GM12878 (cell line): ENCODE measurements at places on chromosomes 13 and 19.

- H3K4me1 ChIP-seq = no peaks in the 10 kb centered on the region
- no peak overlapping the region for H3K4me3 ChIP-seq
- no peak for DNase-seq
- H3K36me3 ChIP-seq = no peaks in the 10 kb centered on the region
- no peak overlapping the region for H3K27ac ChIP-seq
Observed at GRCh38 chr13:98626298-98626935, 49.5 kb upstream of the STK24 start.

- H3K4me3 ChIP-seq = no peak overlapping the region
- no peaks in the 10 kb centered on the region for H3K36me3 ChIP-seq
- H3K4me1 ChIP-seq = no peaks in the 10 kb centered on the region
- no peaks in the 10 kb centered on the region for H3K27me3 ChIP-seq
- DNase-seq = no peak
Observed at GRCh38 chr13:64551755-64552154, 2678.4 kb downstream of the PCDH9 start.

GRCh38 chr19:35645680-35646511, 2.2 kb upstream of the COX6B1 start:
- H3K36me3 ChIP-seq = no peaks in the 10 kb centered on the region; the same call in 1 of the 2 replicates
- H3K4me1 ChIP-seq = peaks cover 30% of the 10 kb centered on the region
- H3K4me3 ChIP-seq = no peak overlapping the region
- no peak for DNase-seq
- no peak overlapping the region for H3K27ac ChIP-seq
- no peaks in the 10 kb centered on the region for H3K27me3 ChIP-seq

DNA sequence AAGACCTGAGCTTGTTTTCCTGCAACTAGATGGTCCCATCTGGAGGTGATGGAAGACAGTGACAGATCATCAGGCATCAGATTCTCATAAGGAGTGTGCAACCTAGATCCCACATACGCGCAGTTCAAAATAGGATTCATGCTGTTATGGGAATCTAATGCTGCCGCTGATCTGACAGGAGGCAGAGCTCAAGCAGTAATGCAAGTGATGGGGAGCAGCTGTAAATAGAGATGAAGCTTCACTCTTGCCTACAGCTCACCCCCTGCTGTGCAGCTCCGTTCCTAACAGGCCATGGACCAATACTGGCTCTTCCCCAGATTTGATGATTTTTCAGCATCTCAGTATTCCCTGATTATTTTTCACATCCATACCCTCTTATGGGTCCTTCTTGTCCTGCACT, 208.4 kb upstream of the RXFP2 start:
- DNase-seq = no peak
- H3K4me1 ChIP-seq = no peaks in the 10 kb centered on the region
- no peaks in the 10 kb centered on the region for H3K27me3 ChIP-seq
- no peak overlapping the region for H3K27ac ChIP-seq
- H3K36me3 ChIP-seq = no peaks in the 10 kb centered on the region

- no peaks in the 10 kb centered on the region for H3K36me3 ChIP-seq
- no peaks in the 10 kb centered on the region for H3K27me3 ChIP-seq
- peaks cover 65% of the 10 kb centered on the region for H3K4me1 ChIP-seq
- peak overlapping the region; percentile 95 for H3K27ac ChIP-seq
Observed at GRCh38 chr19:7337380-7338194, 11.2 kb upstream of the ARHGEF18 start.

DNA sequence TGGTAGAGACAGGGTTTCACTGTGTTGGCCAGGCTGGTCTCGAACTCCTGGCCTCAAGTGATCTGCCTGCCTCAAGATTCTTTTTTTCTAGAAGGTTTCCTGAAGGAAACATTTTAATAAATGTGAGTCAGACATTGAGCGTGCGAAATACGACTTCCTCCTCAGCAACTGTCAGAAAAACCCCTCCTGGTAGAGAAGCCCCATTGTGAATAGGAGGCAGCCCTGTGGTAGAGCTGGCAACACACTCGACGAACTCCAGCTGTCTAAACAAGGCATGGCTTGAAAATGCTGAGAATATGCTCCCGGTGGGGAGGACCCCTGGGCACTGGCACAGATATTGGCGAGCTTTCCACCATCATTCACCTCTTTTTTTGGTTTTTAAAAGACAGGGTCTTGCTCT, 9.8 kb downstream of the ZNF333 start:
- H3K27me3 ChIP-seq = no peaks in the 10 kb centered on the region
- no peaks in the 10 kb centered on the region for H3K4me1 ChIP-seq
- no peak overlapping the region for H3K27ac ChIP-seq

DNA sequence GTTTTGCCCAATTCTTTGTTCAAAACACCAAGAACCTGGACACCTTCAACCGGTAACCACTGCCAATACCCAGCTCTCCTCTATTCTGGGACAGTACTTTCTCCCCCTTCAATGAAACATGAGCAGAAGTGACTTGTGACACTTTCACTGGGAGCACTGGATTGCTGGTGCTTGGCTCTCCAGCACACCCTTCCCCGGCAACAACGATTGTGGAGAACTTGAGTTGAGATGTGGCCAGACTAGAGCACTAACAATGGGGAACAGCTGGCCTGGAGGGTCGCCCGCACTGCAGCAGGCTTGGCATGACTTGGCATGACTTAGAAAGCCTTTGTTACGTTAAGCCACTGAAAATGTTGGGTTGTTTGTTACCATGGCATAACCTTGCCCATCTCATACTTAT, 7.5 kb upstream of the B3GLCT start:
- no peaks in the 10 kb centered on the region for H3K4me1 ChIP-seq
- no peak overlapping the region for H3K27ac ChIP-seq
- no peaks in the 10 kb centered on the region for H3K36me3 ChIP-seq
- H3K27me3 ChIP-seq = no peaks in the 10 kb centered on the region; the same call in 1 of the 2 replicates
- no peak for DNase-seq

GRCh38 chr13:90545070-90545840, 802.2 kb upstream of the MIR17HG start:
- no peak overlapping the region for H3K4me3 ChIP-seq
- H3K27me3 ChIP-seq = no peaks in the 10 kb centered on the region
- DNase-seq = no peak
- H3K27ac ChIP-seq = no peak overlapping the region

- H3K27me3 ChIP-seq = no peaks in the 10 kb centered on the region
- no peak overlapping the region for H3K27ac ChIP-seq
- no peak overlapping the region for H3K4me3 ChIP-seq
- no peak for DNase-seq
Observed at GRCh38 chr13:95195146-95195545, 106.1 kb downstream of the ABCC4 start.

- no peaks in the 10 kb centered on the region for H3K4me1 ChIP-seq
- H3K27me3 ChIP-seq = no peaks in the 10 kb centered on the region
- no peak overlapping the region for H3K27ac ChIP-seq
- no peak for DNase-seq
Observed at GRCh38 chr19:42568006-42568405, 26.7 kb downstream of the CEACAM8 start.

DNA sequence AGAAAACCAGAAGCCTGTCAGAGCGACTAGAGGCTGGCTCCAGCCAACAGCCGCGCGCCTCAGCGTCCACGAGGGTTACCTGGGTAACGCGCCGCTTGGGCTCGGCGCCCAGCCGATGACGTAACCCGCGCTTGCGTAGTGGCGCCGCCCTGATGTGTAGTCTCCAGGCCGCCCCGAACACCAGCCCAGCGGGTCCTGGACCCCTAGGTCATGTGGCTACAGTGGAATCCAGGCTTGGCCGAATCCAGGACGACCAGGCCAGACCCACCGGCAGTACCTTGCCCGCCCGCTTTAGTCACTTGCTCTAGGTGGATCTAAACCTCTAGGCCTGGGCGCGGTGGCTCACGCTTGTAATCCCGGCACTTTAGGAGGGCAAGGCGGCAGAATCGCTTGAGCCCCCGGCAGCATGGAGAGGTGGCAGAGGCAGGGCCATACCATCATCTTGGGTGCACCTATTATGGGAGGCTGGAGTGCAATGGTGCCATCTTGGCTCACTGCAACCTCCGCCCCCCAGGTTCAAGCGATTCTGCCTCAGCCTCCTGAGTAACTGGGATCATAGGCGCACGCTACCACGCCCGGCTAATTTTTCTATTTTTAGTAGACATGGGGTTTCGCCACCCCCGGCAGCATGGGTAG, 7.2 kb upstream of the ZNF606 start:
- peak overlapping the region; percentile 27; the same call in 1 of the 2 replicates for H3K4me3 ChIP-seq
- no peaks in the 10 kb centered on the region for H3K4me1 ChIP-seq
- H3K36me3 ChIP-seq = no peaks in the 10 kb centered on the region
- no peaks in the 10 kb centered on the region for H3K27me3 ChIP-seq
- H3K27ac ChIP-seq = no peak overlapping the region

DNA sequence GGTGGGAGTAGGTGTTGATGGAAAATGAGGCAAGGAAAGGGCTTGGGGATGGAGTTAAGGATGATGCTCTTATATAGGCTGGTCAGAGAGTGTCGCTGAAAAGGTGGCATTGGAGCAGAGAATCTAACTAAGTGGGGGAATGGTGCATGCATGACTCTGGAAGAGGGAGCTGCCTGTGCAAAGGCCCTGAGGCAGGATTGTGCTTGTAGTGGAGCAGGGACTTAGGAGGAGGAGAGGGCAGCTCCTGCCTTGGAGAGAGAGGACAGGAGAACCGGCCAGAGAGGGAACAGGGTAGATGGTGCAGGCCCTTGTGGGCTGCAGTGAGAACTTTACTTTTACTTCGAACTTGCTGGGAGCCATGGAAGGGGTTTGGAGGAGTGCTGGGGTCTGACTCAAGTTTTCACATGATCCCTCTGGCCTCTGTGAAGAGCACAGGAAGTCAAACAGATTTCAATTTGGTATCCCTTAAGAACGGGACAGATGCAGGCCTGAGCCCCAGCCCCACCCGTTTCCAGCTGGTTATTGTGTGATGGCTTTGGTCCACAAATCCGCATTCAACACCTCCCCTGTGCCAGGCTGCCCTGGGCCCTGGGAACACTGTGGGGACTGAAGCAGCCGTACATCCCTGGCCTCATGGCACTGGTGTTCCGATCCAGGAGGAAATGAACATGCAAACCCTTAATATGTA, 7.0 kb downstream of the AP2A1 start:
- no peak overlapping the region for H3K27ac ChIP-seq
- H3K36me3 ChIP-seq = peaks cover 2% of the 10 kb centered on the region; the same call in 1 of the 2 replicates
- H3K4me1 ChIP-seq = no peaks in the 10 kb centered on the region
- H3K27me3 ChIP-seq = no peaks in the 10 kb centered on the region
- no peak for DNase-seq

- H3K4me3 ChIP-seq = no peak overlapping the region
- H3K27me3 ChIP-seq = peaks cover 14% of the 10 kb centered on the region
- no peak for DNase-seq
- peaks cover 32% of the 10 kb centered on the region for H3K36me3 ChIP-seq
- no peak overlapping the region for H3K27ac ChIP-seq
Observed at GRCh38 chr19:2249880-2250765, 1.0 kb downstream of the AMH start.

GRCh38 chr19:5330307-5330720, 10.3 kb downstream of the PTPRS start:
- no peaks in the 10 kb centered on the region for H3K36me3 ChIP-seq
- DNase-seq = no peak
- peaks cover 23% of the 10 kb centered on the region for H3K4me1 ChIP-seq

- peaks cover 2% of the 10 kb centered on the region; the same call in 1 of the 2 replicates for H3K27me3 ChIP-seq
- H3K4me3 ChIP-seq = no peak overlapping the region
- peaks cover 10% of the 10 kb centered on the region; the same call in 1 of the 2 replicates for H3K4me1 ChIP-seq
Observed at GRCh38 chr19:19214892-19215291, 3.1 kb downstream of the NCAN start.
